ENCODE measurements at places on chromosomes 7 and 10.

GRCh38 chr7:26580064-26580591 lies 284.3 kb downstream of the SKAP2 start:
- DNase-seq: no peak

GRCh38 chr7:54705436-54705835 lies 53.6 kb downstream of the SEC61G start:
- DNase-seq: no peak

GRCh38 chr7:16295558-16295957 lies 125.8 kb downstream of the CRPPA start:
- no peak for DNase-seq

DNA sequence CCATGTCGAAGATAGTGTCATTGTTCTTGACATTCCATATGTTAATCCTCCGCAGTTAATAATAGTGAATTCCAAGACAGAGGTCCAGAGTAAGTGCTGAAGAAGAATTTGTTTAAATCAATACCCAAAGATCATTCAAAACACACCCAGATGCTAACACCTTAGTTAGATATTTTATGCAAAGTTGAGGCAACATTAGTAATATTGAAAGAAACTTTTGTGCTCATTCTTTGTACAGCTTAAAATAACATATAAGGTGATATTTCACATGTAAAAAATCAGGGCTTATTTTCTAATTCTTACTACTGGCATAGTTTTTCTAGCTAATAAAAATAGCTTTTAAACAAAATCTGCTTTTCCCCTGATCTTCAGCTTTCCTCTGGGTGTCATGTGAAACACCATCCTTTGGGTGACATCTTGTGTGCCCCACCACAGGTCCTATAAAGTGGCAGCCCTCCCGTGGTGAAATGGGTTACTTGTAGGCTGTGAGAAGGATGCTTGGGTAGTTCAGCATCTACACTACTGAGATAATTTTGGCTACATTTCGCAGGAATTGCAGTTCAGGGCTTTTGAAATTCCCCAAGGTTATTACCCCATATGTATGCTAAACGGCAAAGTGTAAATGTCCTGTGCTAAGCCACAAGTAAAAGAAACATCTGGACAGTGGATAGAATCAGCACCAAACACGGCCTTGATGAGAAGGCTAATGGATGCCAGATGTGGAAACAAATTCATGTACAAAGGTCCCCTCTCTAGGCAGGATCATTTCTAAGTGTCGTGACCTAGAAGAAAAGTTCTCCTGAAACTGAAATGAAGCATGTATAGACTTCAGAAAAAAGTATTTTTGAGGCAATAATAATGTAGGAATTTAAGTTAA lies 105.4 kb downstream of the GRM3 start:
- no peak for DNase-seq

DNA sequence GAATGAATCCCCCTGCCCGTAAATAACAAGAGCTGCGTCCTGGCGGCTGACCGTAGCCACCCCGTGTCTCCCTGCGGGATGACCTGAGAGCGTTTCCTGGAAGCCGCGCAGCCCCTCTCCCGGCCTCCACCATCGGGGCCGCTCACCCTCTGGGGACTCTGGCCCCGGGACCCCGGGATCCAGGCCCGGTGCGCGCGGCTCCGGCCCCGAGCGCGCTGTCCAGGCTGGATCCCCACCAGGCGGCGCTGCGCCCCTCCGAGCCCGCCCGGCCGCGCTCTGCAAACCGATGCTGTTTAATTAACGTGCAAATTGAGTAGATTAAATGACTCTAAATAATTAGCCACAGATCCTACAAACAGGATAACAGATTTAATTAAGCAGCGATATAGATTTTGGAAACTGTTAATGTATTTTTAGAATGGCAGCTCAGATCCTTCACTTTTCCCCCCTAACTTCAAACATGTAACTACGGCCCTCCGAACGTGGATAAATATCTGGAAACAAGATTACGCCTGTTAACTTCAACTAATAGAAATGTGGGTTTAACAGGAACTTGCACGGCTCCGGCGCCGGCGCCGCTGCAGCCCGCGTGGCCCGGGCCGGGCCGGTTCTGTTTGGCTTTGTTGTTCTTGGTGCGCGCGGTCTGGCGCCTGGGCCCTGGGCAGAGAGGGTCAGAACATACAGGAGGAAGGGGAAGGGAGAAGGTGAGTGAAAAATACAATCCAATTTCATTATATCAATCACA lies 7.1 kb upstream of the UNCX start:
- no peak for DNase-seq

- DNase-seq: no peak
Observed at GRCh38 chr7:81780914-81781693, 11.3 kb upstream of the HGF start.

All from SIG-M5 (cell line).